ENCODE measurements at places on chromosomes 11 and 22.

GRCh38 chr11:66022401-66023185 is 3.7 kb downstream of the CATSPER1 start:
- peak; percentile 71 for DNase-seq

DNA sequence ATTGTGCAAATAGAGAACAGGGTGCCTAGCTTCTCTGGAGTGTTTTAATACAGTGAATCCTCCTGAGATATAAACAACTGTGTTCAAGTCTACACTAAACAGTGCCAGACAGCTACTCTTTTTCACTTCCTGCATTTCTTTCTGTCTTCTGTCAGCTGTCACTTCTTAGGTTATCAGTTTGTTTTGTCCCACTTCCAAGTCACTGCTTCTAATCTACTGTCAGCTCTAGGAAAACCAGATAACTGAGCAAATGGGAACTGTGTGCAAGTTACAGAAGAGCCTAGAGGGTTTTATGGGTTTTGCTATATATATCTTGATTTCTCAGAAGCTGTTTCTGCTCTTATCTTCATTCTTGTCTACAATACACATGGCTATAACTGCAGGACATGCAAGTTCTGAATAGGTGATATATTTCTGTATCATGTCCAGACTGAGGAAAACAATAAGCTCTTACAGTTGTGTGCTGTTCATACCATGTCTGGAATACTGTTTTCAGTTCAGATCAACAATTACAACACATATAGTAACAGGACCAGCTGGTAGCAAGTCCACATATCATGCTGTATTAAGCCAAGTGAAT is 5.8 kb downstream of the PITPNB start:
- DNase-seq: no peak

- DNase-seq: no peak
Observed at GRCh38 chr11:69912911-69913451, 93.8 kb upstream of the FGF3 start.

DNA sequence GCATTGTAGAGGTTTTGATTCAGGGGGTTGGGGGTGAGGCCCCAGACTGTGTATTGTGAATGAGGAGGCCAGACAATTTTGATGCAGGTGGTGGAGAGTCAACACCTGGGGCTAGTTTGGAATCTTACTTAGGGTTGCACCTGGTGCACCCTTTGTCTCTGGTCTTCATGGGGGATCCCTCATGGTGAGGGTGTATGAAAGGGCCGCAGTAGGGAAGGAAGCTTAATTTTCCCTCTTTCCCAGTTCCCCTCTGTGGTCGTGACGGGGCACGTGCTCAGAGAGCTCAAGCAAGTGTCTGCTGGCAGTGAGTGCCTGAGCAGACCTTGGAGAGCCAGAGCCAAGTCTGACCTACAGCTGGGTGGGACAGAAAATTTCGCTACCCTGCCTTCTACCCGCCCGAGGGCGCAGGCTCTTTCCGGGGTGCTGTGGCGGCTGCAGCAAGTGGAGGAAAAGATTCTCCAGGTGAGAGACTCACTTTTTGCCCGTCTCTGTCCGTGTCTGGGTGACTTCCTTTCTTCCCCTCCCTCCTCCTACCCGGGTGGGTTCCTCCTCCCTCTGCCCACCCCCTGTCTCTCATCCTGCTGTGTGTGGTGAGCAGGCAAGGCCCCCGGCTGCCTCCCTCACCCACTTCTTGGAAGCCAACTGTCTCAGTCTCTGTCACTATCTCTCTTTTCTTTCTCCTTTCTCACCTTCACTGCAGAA is 131.7 kb downstream of the MICAL2 start:
- no peak for DNase-seq

DNA sequence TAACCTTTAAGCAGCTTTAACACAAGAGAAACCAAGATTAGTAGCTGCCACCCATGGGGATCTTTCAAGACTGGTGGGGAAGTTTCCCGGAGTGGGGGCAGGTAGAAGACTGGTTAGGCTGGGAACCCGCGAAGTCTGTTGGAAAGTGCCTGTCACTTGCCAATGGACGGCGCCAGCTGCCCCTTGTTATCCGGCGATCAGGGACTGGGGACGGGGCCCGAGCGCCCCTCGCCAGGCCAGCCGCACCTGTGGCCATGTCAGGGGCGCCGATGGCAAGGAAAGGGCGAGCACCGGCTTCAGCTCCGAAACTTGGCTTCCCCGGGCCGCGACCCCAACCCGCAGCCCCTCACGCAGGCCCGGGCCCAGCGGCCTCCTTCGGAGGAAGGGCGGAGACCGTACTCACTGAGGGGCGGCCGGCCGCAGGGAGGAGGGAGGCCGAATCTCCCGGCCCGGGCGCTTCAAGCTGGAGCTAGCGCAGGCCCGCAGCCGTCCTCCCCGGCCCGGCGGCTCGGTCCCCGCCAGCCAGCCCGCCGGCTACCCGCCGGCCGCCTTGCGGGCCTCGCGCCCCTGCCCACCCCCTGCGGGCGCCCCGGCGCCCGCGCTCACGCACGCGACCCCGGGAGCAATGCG is 539 bp downstream of the EIF4ENIF1 start:
- DNase-seq: no peak

- peak; percentile 65 for DNase-seq
Observed at GRCh38 chr22:41799486-41800347, 762 bp upstream of the CCDC134 start.

- DNase-seq: no peak
Observed at GRCh38 chr11:116511684-116512083, 261.1 kb downstream of the BUD13 start.

DNA sequence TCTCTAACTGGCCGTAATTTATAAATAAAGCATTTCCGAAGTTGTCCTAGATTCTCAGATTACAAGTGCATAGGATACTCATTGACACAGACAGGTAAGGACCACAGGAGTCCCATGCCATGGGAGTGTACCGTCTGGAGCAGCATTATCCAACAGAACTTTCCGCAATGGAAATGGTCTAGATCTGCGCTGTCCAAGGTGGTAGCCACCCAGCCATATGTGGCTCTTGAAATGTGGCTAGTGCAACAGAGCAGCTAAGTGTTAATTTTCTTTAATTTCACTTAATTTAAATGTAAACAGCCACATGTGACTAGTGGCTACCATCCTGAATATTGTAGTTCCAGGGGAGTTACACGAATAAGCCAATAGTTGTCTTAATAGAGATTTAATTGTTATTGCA is 71.3 kb downstream of the GALNT18 start:
- no peak for DNase-seq

- DNase-seq: no peak
Observed at GRCh38 chr11:95154514-95154913, 64.9 kb downstream of the ENDOD1 start.

- no peak for DNase-seq
Observed at GRCh38 chr11:102545701-102546100, 15.2 kb upstream of the MMP7 start.

- no peak for DNase-seq
Observed at GRCh38 chr11:5171856-5172255, 17.3 kb upstream of the OR52A1 start.

All from frontal cortex (tissue), 4 donors.